ENCODE measurements at places on chromosomes 1 and 21.

DNA sequence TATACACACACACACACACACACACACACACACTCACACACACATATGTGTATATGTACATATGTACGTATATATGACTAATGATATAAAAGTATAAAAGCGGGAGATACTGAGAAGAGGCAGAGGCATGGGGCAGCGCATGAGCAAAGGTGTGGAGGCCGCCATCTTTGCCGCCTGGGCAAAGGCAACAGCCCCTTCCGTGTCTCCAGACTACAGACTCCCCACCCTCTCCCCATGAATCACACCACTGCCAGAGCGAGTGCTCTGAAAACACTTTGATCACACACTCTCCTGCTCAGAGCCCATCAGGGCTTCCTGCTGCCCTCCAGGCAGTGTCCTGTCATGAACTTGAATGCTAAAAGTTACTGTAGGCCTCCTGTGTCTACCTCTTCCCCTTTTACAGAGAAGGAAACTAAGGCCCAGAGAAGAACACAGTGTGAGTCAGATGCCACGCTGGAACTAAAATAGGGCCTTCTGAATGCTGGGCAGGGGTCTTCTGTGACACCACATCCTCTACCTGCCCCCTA is 54.7 kb upstream of the SSBP3 start:
- no peak for DNase-seq

GRCh38 chr1:15246960-15247614 is at the start of gene FHAD1:
TSS of gene FHAD1 (plus strand) at chr1:15247223. CDS start at chr1:15251785, 4,562 bp downstream.
- no peak for DNase-seq

- DNase-seq: no peak
These were observed 53.6 kb downstream of the ATP6V1G3 start for GRCh38 chr1:198486903-198487302.

DNA sequence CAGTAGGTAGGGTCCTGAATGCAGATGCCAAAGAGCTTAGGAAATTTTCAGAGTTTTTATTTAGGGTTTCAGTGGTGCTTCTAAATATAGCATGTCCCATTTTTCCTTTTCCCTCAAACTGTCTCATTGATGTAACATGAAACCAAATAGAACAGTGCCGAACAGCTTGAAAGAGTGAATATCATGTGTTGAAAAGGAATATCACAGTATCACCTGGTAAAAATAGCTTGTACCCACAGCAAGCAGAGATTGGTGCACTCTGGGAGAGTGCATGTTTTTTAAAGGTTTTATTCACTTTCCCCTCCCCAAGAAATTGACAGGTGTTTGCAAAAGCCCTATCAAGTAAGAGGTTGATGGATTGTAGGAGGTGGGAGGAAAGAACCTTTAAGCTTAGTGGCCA is 41.9 kb upstream of the ELAVL4 start:
- no peak for DNase-seq

DNA sequence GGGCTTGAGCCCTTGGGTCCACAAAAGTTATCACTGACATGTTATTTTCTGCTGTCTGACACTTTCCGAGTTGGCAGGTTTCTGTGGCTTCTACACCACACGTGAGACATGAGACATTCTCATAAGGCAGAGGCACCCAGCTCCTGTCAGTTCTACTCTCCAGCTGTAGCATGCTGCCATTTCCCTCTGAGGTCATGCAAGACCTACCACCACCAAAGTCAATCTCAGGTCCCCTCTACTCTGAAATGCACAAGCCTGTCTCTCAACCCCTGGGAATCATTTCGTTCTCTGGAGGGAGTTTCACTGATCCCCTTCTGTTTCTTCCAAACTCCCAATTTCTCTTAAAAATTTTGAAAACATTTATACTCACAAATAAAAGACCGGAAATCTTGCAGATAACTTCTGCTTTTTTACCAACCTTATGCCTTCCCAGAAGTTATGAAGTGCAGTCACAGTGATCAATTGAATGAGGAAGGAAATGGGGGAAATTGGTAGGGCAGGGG is 39.5 kb upstream of the CR2 start:
- DNase-seq: no peak
